MG63 (cell line): ENCODE measurements at places on chromosomes 7 and 10. TPM values are rescaled to one million over a fixed set of nuclear protein-coding genes. Genes with fewer than 3 reads are reported as not detected.

ABHD11 gene
- total RNA-seq = 5.0 and 16.7 TPM in 2 replicates

CC2D2B gene
- 0.46 TPM in 1 of 2 replicates, not detected in the other for total RNA-seq

CYP3A4 gene
- total RNA-seq = not detected in 2 replicates

PEX1 gene
- 2.6 and 4.3 TPM in 2 replicates for total RNA-seq

CCDC126 gene
- 6.3 and 10.7 TPM in 2 replicates for total RNA-seq
